HEK293T (cell line): ENCODE measurements at places on chromosomes 12 and 14.
A peak's percentile ranks its signal among the peaks of the same experiment; 100 is the strongest.

DNA sequence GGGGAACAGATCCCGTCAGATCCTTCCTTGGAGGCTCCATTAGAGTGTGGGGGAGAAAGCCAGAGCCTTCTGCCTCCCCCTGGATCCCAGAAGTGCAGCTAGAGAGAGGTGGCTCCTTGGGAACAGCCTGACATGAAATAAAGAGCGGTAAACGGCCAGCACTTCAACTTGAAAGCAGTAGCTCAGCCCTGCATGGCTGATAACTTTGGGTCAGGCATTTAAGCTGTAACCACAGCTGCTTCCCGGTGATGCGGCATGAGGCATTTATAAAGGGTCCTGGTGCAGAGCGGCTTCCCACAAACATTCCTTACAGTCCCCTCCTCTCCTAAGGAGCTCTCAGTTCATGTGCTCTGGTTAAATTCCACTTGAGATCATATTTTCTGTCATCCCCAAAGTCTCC is 960.3 kb downstream of the VRK1 start:
- no peak for DNase-seq

GRCh38 chr12:94148739-94149118 is 352 bp downstream of the PLXNC1 start:
- DNase-seq = peak; percentile 59

DNA sequence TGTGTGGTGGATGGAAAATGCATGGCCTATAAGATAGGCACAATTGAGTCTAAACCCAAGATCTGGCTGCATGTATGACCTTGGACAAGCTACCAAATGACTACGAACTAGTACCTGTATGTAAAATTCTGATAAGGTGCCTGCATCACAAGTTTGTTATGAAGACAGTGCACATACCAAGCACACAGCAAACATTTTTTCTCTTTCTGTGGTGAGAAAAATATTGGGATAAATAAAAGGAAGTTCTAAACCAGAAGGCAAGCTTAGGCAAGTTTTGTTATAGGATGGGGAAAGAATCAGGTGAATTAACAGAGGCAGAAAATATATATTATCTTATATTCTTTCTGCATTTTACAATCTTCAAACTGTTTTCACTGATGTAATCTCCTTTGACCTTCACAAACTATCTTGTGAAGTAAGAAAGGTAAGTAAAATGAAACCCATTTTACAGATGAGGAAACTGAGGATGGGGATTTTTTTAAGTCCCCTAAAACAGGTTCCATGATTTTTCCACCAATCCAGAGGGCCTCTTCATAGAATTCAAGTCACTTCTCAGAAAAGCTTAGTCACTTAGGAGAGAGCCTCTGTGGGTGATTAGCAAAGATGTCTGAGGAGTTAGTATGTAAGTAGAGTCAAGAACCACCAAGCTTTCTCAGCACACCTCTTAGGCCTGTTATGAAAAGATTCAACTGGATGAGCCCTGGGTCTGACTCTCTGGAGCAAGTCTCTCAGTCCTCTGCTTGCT is 132.0 kb upstream of the RAP1B start:
- DNase-seq = no peak

DNA sequence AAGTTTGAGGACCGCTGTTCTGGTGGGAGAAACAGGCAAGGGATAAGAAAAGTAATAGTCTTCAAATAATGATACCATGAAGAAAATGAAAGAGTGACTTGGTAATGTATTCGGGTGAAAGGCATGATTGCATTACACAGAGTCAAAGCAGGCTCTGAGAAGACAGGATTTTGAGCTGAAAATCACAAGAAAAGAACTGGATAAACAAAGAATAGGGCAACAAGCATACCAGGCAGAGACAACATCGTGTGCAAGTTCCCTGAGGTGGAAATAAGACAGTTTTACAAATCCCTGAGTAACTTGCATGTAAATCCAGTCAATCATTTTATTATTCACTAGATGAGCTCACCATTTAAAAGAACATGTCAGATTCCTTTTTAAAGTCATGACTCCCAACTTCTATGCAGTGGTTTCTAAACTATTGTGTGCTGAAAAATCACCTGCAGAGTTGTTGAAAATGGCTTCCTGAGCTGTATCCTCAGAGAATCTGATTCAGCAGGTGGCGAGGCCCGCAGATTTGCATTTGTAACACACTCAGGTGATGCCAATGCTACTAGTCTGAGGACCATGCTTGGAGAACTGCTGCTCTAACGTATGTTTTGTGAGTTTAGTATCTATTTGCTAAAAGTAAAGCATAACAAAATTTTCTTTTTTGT is 133.0 kb upstream of the ABCD2 start:
- DNase-seq = no peak

DNA sequence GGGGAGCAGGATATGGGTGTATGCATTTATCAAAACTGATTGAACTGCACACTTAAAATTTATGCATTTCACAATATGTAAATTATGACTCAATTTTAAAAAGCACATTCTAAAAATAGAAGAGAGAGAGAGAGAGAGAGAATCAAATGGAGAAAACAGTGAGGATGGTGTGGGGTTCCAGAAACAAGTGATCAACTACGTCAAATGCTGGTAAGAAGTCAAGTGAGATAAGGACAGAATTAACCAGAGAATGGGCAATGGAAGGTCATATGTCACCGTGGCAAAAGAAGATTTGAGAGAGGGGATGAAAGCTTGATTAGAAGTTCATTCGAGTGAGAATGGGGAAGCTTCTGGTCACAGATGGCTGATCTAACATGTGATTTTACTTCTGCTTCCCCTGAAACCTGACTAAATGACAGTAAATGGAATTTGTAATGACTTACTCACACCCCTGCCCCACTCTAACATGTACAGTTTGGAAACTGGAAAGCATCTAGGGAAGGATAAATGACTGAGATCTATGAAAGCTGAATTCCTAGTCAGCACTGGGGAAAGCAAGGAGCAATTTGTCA is 276.5 kb upstream of the AMIGO2 start:
- no peak for DNase-seq

- no peak for DNase-seq
These were observed 162.4 kb downstream of the GALC start for GRCh38 chr14:87830443-87831096.

DNA sequence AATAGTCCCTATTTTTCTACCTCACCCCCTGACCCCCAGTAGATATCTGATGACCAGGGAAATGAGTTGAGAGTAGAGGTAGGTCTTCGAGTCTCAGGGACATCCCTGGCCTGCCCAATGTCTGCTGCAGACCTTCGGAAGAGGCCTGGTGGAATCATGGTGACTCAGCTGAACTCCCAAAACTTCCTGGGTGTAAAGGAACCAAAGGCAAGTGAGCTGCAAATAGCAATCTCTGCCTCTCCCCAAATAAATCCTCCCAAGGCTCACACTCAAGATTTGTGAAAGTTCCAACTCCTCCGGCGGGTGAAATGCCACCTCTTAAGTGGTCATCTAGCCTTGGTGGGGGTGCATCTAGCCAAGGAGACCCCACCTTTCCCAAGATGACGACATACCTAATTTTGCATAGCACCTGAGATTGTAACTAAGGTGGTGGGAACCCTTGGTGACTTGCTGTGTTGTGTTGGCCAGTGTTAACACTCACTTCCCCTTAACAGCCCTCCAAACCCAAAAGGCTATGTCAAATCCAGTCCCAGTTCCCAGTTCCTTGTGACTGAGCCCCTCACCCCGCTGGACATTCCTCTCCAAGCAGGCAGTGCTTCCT is 6.3 kb downstream of the ZFP36L1 start:
- no peak for DNase-seq

GRCh38 chr14:95535226-95536021 is 574 bp downstream of the GLRX5 start:
- no peak for DNase-seq

DNA sequence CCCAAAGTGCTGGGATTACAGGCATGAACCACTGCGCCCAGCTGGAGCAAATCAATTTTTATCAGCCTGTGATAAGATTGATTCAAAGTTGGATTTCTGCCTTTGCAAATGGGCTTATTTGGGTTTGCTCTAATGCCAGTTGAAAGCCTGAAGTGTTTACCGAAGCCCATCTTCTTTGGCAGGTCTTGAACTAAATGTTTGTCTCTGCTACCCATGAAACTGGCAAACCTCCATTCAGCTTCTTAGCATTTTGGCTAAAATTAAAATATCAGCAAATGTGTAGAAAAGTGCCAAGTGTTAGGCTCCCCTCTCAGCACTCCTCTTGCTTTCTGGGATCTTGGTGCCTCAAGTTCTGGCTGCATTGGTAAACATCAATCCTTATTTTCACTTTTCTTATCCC is 61.5 kb downstream of the MGAT4C start:
- DNase-seq = no peak

DNA sequence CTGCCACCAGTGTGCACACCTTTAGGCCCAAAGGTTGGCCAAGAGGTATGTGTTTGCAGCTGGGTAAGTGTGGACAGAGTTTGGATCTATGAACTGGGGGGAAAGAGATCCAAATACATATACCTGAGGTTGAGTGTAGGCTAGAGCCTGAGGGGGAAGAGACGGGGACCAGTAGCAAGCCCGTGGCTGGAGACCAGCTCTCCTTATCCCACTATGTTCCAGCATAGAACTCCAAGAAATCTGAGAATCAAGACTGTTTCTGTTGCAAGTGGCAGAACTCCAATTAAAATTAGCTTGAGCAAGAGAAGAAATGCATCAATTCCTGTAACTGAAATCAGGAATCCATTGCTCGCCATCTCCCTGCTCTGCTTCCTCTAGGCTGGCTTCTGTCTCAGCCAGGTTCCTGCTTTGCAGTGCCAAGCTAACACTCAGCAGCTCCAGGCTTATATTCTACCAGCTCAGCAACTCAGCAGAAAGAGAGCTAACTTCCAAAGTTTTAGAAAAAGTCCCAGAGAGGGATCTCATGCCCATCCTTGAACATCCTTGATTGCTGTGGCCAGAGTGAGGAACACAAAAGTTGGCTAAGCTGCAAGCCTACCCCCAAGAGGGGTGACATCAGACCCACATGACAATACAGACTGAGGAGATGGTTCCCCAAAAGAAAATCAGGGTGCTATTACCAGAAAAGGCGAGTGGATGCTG is 1.5 kb upstream of the PCK2 start:
- DNase-seq = no peak

GRCh38 chr12:84270470-84271140 is 642.0 kb downstream of the SLC6A15 start:
- no peak for DNase-seq

GRCh38 chr12:103996595-103996994 is 30.9 kb downstream of the TDG start:
- DNase-seq = no peak

DNA sequence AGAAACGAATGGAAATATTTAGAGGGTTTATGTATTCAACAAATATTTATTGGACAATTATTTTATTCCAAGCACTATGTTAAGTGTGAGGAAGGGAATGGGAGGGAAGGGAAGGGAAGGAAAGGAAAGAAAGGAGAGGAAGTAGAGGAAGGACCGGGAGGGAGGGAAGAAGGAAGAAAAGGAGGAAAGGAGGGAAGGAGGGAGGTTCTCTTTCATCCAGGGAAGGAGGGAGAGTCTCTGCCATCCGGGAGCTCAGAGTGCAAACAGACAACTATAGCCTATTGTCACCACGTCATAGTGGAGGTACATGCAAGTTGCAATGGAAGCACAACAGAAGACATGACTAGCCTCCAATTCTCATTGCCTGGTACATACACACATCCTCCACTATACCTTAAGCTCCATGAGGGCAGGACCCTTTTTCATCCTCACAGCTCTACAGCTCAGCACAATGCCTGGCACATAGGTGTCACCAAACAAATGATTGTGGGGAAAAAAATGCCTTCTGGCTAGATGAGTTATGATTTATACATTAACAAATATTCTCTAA is 48.1 kb downstream of the DAD1 start:
- DNase-seq = no peak

DNA sequence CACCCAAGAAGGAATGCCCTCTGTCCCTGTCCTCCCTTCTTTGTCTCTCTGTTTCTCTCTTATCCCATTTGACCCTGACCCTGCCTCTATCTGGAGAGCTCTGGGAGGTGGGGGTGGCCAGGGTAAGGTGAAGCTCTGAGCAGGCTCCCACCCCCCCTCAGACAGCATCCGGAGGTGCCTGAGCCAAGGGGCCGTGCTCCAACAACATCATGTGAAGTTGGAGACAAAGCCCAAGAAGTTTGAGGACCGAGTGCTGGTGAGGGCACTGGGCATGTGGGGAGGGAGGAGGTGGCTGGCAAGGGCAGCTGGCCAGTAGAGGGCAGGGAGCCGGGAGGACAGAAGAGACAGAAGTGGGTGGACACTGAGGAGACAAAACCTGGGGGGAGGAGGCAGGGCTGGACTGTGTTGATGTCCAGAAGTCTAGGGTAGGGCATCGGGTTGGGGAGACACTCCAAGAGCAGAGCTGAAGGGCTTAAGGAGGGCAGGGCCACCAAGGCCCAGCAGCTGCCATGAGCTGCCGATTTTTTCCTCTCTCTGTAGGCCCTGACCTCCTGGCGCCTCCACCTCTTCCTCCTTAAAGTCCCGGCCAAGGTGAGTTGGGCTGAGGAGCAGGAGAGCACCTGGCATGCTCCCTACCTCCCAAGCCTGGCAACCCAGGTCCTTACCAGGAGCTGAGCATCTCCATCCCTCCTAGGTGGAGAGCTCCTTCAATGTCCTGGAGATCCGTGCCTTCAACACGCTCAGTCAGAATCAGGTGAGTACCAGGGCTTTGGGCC is 1.9 kb downstream of the CARMIL3 start:
- DNase-seq = no peak

DNA sequence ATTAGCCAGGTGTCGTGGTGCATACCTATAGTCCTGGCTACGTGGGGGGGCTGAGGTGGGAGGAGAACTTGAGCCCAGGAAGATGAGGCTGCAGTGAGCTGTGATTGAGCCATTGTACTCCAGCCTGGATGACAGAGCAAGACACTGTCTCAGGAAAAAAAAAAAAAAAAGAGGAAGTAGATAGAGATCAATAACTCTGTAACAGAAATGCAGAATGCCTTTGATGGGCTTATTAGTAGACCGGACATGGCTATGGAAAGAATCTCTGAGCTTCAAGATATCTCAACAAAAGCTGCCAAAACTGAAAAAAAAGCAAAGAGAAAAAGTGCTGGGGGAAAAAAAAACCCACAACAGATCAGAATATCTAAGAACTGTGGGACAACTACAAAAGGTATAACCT is 37.5 kb downstream of the GPR68 start:
- no peak for DNase-seq

DNA sequence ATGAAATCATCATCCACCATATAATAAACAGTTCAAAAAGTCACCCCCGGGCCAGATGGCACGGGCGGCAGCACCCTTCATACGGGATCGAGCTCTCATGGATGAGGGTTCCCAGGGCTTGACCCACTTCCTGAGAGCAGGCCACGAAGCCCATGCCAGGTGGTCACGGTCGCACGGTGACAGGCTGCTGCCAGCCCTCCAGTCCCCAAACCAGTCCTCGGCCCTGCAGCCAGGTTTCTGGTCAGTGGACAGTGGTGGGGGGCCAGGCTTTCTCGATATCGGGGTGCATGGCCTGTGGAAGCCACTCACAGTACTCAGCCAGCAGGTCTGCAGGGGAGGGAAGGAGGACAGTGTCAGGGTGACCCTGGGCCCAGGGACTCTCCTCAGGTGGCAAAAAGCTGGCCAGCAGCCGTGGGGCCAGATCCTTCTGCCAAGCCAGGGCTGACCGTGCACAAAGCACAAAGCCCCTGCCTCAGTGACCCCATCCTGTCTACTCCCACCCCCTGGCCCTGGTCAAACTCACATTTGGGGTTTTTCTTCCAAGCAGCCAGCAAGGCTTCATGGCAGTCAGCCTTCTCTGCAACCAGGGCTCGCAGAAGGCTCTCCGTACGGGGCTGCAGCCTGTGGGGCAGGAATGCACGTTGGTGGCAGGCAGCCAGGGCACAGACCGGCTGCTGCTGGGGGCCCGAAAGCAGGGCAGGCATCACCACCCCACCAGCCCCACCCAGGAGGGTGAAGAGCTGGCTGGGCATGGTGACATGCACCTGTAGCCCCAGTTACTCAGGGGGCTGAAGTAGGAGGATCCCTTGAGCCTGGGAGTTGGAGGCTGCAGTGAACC is 33.3 kb upstream of the UBC start:
- no peak for DNase-seq

GRCh38 chr14:44785096-44785495 is 176.7 kb downstream of the KLHL28 start:
- no peak for DNase-seq
